ENCODE measurements at places on chromosomes 12 and 14. TPM values are rescaled to one million over a fixed set of nuclear protein-coding genes. Genes with fewer than 3 reads are reported as not detected.

Gene ZNF84
- total RNA-seq, result 20.4 TPM

Gene STXBP6
- 0.69 TPM for total RNA-seq

Gene GALNT9
- total RNA-seq, result 5.5 TPM

Gene TAC3
- total RNA-seq, result not detected

DNA sequence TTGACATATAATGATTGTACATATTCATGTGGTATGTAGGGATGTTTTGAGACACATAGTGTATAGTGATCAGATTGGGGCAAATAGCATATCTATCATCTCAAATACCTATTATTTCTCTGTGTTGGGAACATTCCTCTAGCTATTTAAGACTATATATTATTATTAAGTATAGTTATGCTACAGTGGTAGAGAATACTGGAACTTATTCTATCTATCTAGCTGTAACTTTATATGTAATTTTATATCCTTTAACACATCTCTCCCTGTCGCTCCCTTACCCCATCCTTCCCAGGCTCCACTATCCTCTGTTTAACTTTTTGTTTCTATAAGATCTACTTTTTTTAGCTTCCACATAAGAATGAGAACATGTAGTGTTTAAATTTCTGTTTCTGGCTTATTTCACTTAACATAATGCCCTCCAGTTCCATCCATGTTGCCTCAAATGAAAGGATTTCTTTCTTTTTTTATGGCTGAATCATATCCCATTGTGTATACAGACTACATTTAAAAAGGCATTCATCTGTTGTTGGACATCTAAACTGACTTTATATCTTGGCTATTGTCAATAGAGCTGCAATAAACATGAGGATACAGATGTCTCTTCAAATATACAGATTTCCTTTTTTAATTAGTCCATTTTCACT lies 102.1 kb upstream of the GZMB start:
- H3K36me3 ChIP-seq, result no peaks in the 10 kb centered on the region
- H3K27ac ChIP-seq, result no peak overlapping the region
- DNase-seq, result no peak
- no peaks in the 10 kb centered on the region for H3K27me3 ChIP-seq
- H3K4me1 ChIP-seq, result no peaks in the 10 kb centered on the region

- no peaks in the 10 kb centered on the region for H3K36me3 ChIP-seq
- DNase-seq, result no peak
- no peaks in the 10 kb centered on the region for H3K4me1 ChIP-seq
- H3K27ac ChIP-seq, result no peak overlapping the region
- H3K4me3 ChIP-seq, result no peak overlapping the region
Measured at GRCh38 chr14:22393796-22394195, 195.2 kb downstream of the DAD1 start.

GRCh38 chr12:112179916-112180315 lies 54.6 kb downstream of the TRAFD1 start:
- H3K27me3 ChIP-seq, result no peaks in the 10 kb centered on the region
- H3K36me3 ChIP-seq, result peaks cover 53% of the 10 kb centered on the region

GRCh38 chr14:72523424-72524294 lies 370.2 kb downstream of the DPF3 start:
- H3K4me1 ChIP-seq, result no peaks in the 10 kb centered on the region
- DNase-seq, result no peak
- H3K27me3 ChIP-seq, result no peaks in the 10 kb centered on the region
- no peak overlapping the region for H3K4me3 ChIP-seq
- H3K27ac ChIP-seq, result peak overlapping the region; percentile 38
- no peaks in the 10 kb centered on the region for H3K36me3 ChIP-seq

DNA sequence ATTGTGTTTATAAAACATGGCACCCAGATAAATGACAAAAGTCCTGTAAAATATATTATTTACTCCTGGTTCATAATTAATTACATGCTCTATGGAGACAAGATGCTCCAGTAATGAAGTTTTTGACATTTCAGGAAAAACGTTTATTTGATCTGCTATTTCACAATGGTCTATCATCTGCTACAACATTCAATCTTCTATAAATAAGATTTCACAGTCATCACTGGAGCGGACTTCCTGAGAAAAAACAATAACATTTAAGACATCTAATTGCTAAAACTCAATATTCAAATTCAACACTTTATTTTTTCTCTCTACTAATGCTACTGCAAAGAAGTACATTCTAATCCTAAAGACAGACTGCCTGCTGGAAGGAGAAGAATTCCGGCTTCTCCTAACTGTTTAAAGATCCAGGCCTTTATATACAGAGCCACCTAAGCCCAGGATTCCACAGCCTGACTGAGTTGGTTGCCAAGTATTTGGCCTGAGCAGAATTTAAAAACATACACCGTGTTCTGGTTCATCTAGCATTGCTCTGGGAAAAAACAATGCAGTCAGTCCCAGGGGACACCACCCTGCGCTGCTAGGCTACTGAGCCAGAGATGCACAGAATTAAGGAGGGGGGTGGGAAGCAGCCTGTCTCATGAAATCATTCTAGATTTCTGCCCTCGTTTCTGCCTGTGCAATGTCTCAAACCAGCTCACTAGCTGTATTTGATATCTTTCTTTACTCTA lies 58.0 kb downstream of the TMTC1 start:
- DNase-seq, result no peak
- H3K27ac ChIP-seq, result peak overlapping the region; percentile 58
- no peaks in the 10 kb centered on the region for H3K36me3 ChIP-seq
- H3K4me1 ChIP-seq, result peaks cover 14% of the 10 kb centered on the region
- H3K27me3 ChIP-seq, result no peaks in the 10 kb centered on the region

DNA sequence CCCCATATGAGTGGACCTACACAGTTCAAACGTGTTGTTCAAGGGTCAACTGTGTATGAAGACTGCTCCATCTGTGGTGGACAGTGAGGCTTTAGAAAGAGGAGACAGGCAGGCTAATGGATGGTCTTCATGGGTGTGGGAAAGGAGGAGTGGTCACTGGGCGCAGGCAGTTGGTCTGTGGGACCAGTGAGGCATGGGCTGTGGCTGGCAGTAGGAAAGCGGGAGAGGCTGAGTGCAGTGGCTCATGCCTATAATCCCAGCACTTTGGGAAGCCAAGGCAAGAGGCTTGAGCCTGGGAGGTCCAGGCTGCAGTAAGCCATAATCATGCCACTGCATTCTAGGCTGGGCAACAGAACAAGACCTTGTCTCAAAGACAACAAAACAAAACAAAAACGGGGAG lies 2.0 kb upstream of the NR4A1 start:
- H3K4me1 ChIP-seq, result peaks cover 23% of the 10 kb centered on the region
- no peaks in the 10 kb centered on the region for H3K27me3 ChIP-seq
- H3K36me3 ChIP-seq, result peaks cover under 1% of the 10 kb centered on the region
- no peak overlapping the region for H3K4me3 ChIP-seq
- no peak for DNase-seq

DNA sequence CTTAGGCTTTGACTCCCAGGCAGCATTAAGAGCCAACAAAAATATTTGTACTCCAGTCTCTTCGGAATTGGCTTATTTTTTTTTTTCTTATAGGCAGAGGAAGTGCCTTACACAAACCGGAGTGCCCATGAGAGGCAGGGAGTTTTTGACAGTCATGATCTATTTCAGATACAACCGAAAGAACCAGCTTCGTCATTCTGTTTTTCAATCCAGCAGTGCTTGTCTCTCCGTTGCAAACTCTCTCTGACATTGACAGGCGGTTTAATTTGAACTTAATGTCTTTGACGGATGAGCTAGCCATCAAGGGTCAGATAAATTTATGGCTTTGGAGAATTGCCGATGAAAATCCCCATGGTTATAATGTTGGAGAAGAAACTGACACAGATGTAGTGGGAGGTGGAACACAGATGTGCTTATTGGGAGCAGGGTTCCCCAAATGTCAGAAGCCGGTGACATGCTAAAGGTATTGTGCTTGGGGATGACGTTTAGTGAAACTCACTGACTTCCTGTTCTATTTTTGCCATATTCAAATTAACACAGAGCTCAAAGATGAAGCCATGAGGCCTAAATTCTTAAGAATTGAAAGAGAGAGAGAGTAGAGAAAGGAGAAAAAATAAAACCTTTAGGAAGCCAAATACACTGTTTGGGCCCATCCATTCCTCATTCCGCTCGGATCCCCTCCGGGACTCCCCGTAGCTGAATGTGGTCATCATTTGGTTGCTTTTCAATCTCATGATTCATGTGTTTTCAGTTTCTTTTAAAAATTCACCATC lies 59.7 kb downstream of the PLXNC1 start:
- H3K4me3 ChIP-seq, result no peak overlapping the region
- H3K36me3 ChIP-seq, result no peaks in the 10 kb centered on the region
- no peaks in the 10 kb centered on the region for H3K27me3 ChIP-seq
- peak overlapping the region; percentile 52 for H3K27ac ChIP-seq

DNA sequence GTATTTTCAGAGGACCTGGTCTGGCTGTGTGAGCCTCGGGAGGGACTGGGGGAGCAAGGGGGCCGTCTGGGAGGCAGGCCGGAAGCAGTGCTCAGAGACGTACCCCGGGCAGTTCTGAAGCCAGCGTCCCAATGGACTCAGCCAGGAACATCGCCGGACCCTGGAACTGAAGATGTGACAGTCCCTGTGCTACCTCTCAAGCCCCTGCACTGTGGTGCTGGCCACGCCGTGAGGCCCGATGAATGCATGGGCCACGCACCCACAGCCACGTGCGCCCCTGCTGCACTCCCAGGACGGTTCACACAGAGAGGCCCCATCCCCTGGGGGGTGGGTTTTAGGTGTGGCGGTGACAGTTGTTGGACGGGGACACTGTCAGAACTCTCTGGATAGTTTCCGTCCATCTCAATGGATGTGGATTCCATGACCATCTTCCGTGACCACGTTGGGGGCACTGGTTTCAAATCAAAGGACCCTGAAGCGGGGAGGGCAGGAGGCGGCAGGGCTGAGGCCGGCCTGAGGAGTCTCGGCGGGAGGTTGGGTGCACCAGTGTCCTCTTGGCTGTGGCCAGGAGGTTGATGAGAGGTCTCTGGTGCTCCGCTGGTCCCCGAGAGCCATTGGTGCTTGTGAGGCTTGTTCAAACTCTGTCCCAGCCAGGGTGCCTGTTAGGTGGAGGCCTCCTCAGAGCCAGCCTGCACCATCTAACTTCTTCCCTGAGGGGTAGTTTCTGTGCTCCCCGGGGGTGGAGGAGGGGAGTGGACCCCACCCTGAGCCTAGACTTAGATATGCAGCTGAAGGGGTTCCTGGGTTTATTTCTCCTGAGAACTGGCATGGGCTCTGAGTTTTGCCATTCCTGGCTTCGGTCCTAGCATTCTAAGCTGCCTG lies 36.3 kb upstream of the TSPAN9 start:
- H3K4me1 ChIP-seq, result no peaks in the 10 kb centered on the region
- no peaks in the 10 kb centered on the region for H3K27me3 ChIP-seq
- no peak for DNase-seq
- H3K36me3 ChIP-seq, result no peaks in the 10 kb centered on the region
- H3K4me3 ChIP-seq, result no peak overlapping the region

DNA sequence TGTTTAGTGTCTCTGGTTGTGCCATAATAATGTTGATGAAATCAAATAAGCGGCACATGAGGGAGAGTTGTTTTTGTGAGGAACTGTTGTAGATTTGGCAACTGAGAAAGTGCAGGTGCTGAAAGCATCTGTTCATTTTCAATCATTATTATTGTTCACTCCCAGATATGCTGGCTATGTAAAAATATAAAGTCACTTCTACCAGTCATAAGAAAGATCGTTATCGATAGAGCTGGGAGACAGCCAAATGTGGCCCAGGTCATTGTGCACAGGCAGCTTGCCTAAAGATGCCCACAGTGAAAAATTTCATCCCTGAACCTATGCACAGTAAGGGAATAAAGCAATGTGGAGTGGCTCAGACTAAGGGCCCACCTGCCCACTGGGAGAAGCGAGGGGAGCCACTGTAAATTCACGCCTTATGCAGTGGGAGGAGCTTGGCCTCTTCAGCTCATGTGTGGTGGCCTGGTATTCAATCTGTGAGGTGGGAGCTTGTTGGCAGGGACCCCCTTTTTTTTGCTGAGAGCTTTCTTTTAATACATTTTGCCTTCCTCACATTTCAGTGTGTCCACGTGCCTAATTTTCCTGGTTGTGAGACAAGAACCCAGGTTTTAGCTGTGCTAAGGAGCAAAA lies 1490.8 kb upstream of the TMEM132C start:
- H3K36me3 ChIP-seq, result no peaks in the 10 kb centered on the region
- H3K27me3 ChIP-seq, result no peaks in the 10 kb centered on the region
- no peak overlapping the region for H3K27ac ChIP-seq
- no peaks in the 10 kb centered on the region for H3K4me1 ChIP-seq
- H3K4me3 ChIP-seq, result no peak overlapping the region

DNA sequence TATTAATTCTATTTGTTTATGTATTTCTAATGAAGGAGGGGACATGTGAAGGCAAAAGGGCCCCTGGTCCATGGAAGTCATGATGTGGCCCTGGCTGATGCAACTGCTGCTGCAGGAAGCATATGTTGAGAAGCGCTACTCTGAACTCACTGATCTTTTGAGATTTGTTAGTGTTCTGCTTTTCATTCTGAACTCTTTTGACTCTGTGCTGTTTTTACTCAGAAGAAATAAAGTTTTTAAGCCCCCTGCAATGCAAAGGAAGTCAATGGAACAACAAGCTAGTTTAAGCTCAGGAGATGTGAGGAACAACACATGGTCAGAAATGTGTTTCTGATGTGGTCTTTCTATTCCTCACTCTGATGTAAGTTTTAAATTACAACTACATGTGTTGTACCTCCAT lies 88.9 kb upstream of the BTG1 start:
- no peaks in the 10 kb centered on the region for H3K27me3 ChIP-seq
- no peak overlapping the region for H3K27ac ChIP-seq
- no peaks in the 10 kb centered on the region for H3K36me3 ChIP-seq

DNA sequence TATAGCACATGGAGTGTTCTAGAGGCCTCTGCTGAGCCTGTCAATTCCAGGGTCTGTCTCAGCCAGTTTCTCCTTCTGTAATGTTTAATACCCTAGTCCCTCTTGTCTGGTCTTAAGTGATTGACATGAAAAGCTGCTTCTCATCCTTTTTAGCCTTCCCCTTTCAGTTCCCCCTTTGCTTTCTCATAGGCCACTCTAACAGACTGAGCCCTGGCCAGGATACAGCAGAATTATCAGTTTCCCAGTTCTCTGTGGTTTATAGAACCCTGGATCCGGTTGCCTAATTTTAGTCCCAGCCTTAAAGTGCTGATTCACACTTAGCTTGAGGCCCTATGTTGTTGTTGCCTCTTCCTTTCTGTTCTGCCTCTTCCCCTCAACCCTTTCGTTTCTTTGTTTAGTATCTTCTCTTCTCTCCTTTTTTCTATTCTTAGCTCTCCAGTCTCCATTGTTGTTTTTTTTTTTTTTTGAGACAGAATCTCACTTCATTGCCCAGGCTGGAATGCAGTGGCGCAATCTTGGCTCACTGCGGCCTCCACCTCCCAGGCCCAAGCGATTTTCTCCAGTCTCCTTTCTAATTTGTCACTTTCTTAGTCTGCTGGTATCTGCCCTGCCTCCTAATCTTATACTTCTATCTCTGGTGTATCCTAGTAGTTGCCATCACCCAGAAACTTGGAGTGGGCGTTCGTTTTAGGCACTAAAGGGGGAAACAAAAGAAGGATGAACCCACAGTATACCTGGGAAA lies 2.9 kb upstream of the BIN2 start:
- DNase-seq, result no peak
- H3K27ac ChIP-seq, result no peak overlapping the region
- H3K4me1 ChIP-seq, result no peaks in the 10 kb centered on the region
- H3K36me3 ChIP-seq, result no peaks in the 10 kb centered on the region

Data from adrenal gland (tissue), 19 donors.